ENCODE measurements at places on chromosomes 6 and 20.

DNA sequence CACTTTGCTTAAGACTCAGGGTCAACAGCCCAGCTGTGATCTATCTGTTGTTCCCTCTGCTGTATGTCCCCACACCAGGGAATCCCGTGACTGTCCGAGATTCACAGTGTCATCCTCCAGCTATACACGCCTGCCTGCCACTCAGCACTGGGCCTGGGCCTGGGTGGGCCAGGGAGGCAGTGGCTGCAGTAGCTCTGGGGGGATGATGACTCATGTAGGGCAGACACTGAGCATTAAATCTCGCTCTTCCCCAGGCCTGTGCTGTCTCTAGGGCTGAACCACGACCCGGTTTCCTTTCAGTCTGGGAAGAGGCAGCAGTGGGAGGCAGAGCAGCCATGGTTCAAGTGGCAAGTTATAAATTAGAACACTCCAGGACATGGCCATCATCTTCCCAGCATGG lies 173.9 kb downstream of the LRFN2 start:
- no peak for DNase-seq

DNA sequence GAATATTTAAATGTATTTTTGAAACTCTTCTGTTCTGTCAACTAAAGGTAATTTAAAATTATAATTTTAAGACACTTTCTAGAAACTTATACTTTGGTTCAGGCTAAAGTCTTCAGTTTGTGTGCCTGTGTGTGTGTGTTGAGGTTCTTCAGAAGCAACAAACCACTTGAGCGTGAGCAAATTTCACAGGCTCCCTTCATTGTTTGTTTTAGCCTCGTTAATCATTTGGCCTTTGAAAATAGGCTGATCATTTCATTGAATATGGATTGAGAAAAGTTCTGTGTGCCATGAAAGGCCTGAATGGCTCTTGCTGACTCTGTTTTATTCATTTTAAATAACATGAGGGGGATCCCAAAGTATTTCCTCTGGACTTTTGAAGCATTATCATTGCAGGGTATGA lies 420.1 kb downstream of the CDKAL1 start:
- DNase-seq = no peak

DNA sequence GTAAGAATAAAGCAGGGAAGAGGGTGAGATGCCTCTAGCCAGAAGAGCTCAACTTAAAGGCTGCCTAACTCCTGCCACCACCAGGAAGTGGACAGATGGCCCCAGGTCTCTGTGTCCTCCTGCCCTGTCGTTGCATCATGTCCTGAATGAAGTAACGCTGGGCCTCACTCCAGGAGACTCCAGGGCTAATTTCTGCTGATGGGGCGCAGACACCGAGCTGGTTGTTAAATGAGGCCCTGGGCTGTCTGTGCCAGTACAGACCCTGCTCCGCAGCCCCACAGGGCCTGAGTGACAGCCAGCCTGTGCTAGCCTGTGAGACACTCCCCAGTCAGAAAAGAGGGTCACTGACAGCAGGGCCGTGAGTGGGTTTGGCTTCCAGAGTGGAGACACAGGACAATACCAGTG lies 6.5 kb downstream of the IP6K3 start:
- DNase-seq = no peak

GRCh38 chr6:83844170-83844569 lies 9.0 kb upstream of the RIPPLY2 start:
- DNase-seq = no peak

DNA sequence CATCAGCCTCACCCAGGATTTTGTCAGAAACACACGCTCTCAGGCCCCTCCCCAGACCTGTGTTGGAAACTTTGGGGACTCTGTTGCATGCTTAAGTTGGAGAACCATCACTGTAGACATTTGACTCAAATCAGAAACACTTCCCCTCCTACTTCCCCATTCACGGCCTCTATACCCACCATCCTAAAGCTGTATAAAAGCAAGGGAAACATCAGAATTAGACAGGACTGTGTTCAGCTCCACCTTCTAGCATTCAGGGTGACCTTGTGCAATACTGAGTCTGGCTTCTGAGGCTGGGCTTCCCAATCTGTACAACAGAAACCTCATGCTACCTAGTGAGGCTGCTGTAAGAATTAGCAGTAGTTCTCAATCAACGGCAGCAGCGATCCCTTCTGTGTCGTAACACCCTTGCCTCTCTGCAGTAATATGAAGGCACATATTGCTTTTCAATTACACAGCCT lies 252.3 kb downstream of the LY86 start:
- no peak for DNase-seq
